ENCODE measurements at places on chromosomes 1 and 21.
A peak's percentile ranks its signal among the peaks of the same experiment; 100 is the strongest.

- no peak for DNase-seq
Measured at GRCh38 chr21:45839274-45839673, 142.3 kb upstream of the COL6A1 start.

DNA sequence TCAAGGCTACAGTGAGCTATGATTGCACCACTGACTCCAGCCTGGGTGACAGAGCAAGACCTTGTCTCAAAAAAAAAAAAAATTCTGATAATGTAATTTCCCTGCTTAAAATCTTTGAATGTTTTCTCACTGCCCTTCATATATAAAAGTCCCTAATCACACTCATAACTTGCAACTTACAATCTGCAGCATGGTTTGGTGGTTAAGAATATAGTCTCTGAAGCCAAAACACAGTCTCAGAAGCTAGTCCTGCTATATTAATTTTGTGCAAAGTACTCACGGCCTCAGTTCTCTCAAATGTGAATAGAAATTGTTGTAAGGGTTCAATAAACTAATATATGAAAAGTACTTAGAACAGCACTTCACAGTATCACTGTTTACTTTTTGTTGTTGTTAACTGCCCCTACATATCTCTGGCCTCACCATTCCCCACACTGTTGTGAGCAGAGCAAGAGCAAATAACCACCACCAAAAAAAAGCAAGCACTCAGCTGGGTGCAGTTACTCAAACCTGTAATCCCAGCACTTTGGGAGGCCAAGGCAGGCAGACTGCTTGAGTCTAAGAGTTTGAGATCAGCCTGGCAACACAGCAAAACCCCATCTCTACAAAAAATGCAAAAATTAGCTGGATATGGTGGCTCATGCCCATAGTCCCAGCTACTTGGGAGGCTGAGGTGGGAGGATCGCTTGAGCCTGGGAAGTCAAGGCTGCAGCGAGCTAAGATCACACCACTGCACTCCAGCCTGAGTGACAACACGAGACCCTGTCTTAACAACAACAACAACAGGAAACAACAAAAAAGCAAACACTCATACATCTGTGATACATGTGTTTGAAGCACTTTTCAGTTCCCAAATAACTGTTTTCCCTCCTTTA lies 22.4 kb downstream of the ASH1L start:
- no peak for DNase-seq

DNA sequence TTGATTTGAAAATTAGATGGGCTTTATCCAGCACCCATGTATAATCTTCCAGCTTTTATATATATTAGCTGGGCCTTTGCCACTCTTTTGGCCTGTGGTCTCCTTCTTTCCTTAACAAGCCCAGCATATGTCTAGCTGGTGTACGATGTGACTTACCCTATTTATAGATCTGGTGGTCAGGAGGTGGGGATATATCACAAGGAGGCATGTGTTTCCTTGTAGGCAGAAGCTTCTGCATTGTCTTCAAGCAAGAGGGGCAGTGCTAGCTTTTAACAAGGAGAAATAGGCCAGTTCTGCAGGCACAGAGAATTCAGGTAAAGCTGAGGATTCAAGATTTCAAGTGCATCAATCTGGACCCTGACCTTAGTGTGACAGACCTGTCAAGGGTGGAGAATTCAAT lies 38.0 kb upstream of the DNASE2B start:
- DNase-seq = no peak

- DNase-seq = no peak
Measured at GRCh38 chr1:156667610-156667967, 9.6 kb downstream of the NES start.

GRCh38 chr1:236851871-236852270 lies 56.8 kb downstream of the MTR start:
- no peak for DNase-seq

DNA sequence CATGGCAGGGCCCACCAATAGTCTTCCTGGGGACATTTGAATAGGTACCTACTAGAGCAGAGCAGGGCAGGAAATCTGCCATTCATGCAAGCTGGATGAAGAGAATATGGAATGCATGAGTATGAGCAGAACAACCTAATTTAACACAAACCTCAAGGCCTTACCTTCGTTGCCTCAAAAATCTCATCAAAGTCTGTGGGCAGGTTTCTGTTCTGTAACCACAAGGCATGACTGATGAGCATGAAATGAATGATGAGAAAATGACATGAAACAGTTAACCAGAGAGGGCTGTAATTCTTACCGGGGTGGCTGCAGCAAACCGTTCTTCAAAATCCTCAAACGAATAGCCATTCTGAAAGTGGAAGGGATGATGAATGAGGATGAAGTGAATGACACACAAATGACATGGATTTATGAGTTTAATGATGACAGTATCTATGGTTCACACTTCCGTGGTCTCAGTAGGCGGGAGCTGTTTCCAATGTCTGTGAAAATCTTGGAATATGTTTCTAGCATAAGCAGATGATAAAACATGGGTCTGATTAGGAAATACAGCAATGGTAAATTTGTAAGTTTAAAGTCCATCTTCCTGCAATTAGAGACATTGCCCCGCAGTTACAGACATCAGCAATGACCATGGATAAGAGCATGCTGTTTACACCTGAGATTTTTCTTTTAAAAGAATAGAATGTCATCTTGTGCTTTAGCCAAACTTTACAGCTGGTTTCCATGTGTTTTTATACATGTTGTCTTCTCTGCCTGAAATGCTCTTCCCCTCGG lies 67.6 kb upstream of the C8B start:
- no peak for DNase-seq

DNA sequence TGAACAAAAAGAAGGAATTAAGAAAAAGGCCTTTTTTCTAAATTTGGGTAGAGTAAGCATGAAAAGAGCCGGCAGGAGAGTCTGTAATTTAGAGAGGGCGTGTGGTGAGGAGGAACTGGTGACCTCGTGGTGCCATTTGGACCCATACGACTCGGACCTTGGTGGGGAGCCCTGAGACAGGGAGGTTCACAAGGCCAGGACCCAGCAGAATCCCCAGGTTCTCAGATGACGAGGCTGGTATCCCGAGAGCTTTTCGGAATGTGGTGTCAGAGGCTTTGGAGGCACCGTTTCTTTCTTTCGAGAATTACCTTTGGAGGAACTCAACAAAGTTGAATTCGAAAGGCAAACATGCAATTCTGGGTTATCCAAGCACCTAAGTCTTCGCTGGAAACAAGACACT lies 34.8 kb downstream of the CLIC6 start:
- DNase-seq = no peak

- DNase-seq = no peak
Measured at GRCh38 chr1:41715441-41716095, 203.2 kb downstream of the HIVEP3 start.

GRCh38 chr1:5620997-5621396 lies 371.2 kb downstream of the NPHP4 start:
- DNase-seq = no peak

- DNase-seq = peak; percentile 62
Measured at GRCh38 chr1:161486806-161487741, 18.2 kb upstream of the FCGR2A start.

- no peak for DNase-seq
Measured at GRCh38 chr1:118123116-118123839, 61.8 kb downstream of the SPAG17 start.

- DNase-seq = no peak
Measured at GRCh38 chr1:66542811-66543767, 9.1 kb downstream of the SGIP1 start.

DNA sequence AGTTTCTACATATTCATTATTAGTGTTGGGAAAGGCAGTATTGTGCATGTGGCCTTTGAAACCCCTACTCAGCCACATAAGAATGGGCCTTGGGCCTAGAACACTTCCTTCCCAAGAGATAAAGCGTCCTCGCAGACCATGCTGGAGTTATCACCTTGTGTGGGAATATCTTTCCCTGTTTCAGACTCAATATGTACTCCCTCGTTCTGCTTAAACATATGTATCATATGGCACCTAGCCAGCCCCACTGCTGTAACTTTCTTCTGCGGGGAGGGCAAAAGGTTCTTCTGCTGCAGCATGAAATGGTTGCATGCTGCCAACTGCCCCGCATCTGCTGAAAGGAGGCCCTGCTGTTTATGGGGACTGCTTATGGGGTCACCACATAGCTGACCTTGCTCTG lies 92.0 kb downstream of the CRB1 start:
- DNase-seq = no peak

- DNase-seq = no peak
Measured at GRCh38 chr1:115977499-115978258, 1.4 kb downstream of the SLC22A15 start.

- DNase-seq = no peak
Measured at GRCh38 chr1:13224480-13225060, 1.4 kb downstream of the PRAMEF18 start.

GRCh38 chr1:111990026-111990877 lies 784 bp upstream of the KCND3 start:
- no peak for DNase-seq

GRCh38 chr1:216325336-216325735 lies 97.9 kb downstream of the USH2A start:
- no peak for DNase-seq

GRCh38 chr1:7454052-7454815 lies 316.9 kb upstream of the VAMP3 start:
- no peak for DNase-seq

DNA sequence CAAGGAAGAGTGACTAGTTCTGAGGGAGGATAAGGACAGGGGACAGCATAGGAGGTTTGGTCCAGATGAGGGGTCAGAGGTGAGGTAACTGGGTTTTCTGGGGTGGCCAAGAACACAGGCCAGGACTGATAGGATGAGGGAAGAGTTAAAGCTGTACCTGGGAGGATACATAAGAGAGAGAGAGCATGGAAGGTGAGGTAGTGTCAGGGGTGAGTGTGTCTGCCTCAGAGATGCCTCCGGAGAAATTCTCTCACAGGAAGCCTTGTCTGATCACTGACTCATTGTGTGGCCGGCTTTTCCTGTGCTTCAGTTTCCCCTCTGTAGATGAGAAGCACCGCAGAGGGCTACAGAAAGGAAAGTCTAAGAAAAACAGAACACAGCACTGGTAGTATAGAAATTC lies 40.2 kb downstream of the FASLG start:
- no peak for DNase-seq

GRCh38 chr1:50189369-50189768 lies 80.6 kb downstream of the ELAVL4 start:
- no peak for DNase-seq

DNA sequence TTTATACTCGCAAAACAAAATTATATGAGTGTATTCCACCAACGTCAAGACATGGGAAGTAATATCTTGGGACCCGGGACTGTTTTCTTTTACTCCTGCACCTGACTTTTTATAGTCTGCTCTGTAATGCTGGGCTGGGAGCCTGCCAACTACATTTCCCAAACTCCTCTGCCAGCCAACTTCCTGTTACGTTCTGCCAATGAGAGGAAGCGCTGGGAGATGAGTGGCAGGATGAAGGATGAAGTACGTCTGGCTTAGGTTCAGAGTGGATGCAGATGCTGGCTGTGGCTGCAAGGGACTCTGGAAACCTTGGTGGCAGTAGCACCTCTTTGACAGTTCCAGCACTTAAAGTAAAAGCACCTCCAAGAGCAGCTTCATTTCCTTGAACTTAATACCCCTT lies 59.6 kb downstream of the USP24 start:
- DNase-seq = peak; percentile 17

GRCh38 chr21:27192281-27192949 lies 225.5 kb upstream of the ADAMTS5 start:
- peak; percentile 49 for DNase-seq

DNA sequence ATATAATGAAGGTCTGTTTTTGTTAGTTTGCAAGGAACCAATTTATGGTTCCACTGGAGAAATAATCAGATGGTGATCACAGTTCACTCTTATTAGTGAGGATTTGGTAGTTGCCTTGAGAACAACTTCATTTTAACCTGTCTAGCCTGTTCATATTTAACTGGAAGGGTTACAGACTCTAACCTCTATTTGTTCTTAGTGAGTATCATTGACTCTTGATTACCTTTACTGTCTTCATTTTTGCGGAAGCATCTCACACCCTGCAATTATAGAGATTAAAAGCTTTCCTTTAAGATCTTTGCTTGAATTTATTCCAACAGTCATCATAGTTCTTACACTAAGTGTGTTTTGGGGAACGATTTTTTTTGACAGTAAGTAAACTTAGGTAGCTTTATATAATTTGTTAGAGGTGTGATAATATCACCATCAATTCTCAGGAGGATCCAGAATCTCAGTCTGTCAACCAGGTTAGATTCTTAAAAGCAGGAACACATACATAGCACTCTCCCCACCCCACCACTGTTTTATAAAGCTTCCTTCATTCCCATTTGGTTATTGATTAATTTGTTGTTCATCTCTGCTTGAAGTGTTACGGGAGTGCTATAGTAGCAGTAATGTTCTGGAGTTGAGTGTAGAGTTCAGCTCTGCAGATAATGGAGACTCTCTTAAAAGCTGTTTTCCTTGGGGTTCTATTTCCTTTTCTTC lies 30.1 kb downstream of the B3GALT2 start:
- DNase-seq = no peak

- DNase-seq = no peak
Measured at GRCh38 chr1:198265073-198265661, 108.4 kb downstream of the NEK7 start.

- no peak for DNase-seq
Measured at GRCh38 chr21:45827881-45828579, 153.5 kb upstream of the COL6A1 start.

DNA sequence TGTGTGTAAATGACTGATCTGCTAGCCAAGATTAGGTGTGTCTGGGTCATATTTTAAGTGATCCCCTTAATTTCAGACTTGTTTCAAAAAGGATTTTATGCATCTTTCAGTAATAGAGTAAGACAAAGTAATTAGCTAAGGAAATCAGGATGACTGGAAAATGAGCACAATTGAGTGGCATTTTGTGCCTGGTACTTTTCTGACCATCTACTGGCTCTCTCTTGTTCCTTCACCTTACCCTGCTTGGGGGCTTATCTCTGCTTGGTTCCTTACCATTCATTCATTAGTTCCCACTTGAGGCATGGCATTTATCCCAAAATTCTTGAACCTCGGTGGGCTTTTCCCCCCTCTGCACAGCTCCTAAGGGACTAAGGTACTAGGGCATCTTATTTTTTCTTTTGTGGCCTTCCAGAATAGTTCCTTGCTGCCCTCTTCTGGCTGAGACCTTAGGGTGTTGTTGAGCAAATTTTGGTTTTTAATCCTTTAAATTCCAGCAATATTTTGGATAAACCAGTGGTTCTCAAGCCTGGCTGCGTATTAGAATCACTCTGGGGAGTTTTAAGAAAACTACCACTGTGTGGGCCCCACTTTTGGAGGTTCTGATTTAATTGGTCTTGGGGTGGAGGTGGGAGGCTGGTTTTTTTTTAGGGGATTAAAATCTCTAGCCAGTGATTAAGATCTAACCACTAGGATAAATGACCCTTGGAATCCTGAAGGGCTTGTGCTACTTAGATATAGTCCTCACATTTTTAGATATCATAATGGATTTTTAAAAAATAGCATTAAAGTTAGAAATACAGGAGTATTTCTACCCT lies 50.8 kb downstream of the HS2ST1 start:
- no peak for DNase-seq

- no peak for DNase-seq
Measured at GRCh38 chr1:41891199-41891896, 27.4 kb downstream of the HIVEP3 start.

DNA sequence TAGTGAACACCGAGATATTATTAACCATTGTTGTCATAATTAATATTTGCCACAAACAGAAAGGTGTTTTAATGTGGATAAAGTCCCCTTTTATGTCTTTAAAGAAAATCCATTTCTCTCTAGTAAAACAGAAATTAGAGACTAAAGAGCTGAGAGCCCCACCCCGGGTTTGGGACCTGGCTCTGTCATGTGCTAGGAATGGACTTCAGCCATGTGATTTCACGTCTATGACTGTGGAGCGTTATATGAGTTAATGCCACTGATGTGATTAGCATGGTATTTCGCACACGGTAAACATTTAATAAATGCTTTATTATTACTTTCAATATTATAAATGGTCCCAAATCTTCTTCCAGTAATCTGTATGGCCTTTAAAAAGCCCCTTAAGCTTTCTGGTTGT lies 205.0 kb upstream of the NFIA start:
- DNase-seq = no peak

All from HFF-Myc (cell line).